ENCODE measurements at places on chromosomes 3 and 15.

GRCh38 chr3:100042166-100042981 is 71.9 kb downstream of the FILIP1L start:
- DNase-seq = no peak

- DNase-seq = no peak
These were observed 13.1 kb upstream of the CORO2B start for GRCh38 chr15:68565726-68566125.

DNA sequence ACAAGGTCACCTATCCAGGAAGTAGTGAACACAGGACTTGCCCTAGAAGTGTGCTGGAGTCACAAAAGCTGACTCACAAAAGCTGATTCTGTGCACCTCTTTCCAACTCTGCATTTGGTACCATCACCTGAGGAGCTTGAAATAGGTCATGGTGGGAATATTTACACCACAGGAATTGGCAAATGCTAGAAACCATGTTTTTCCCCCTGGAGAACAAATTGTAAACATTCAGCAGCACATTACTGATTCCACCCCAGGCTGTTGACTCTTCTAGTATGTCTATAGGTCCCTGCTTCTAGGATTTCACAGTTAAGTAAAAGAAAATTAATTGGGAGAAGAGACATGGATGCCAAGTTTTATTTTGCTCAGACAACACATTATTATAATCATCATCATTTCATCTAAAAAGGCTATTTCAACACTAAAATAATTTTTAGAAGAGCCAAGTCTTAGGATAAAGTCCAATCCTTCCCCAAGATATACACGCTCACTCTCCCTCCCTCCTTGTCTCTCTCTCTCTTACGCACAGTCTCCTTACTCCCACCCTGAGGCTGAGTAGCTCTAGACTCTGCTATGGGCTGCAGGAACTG is 24.7 kb downstream of the CACNA2D2 start:
- no peak for DNase-seq

GRCh38 chr15:30650012-30650929 is 24.3 kb downstream of the ARHGAP11B start:
- DNase-seq = no peak

DNA sequence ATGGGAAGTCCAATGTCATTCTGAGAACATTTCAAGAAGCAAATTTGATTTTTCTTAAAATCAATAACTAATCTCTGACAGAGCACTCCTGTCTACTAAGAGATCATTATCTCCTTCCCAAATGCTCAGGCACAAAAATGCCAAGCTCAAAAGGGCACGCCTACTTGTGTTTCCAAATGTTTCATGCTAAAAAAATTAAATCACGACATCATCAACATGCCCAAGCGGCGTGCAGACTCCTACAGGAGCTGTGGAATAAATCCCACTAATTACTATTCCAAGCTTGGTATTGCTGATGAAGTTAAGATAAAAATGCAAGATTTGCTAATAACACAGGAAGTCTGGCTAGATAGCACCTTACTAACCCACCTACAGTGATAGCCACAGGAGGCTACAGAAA is 140.8 kb downstream of the OSBPL10 start:
- DNase-seq = no peak

DNA sequence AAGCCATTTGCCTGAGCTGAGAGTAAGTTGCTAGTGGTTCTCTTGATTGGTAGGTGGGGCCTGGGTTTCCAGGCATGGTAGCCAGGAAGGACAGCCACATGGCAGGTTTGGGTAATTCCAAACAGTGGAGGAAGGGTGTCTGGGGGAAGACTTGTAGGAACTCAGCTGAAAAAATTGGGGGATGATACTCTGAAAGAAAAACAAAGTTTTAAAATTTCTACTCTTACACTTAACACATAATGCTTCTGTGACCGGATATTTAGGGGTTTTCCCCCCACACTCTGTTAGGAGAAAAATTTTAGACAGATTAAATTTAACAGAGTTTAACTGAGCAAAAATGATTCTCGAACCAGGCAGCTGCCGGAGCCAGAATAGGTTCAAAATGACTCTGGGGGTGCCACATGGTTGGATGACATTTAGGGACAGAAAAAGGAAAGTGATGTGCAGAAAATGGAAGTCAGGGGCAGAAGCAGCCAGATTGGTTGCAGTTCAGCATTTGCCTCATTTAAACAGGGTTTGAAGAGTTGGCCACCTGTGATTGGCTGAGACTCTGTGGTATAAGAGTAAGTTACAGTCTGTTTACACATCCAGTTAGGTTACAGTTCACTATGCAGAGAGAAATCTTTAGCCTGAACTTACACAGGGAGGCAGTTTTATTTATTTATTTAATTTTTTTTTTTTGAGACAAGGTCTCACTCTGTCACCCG is 8.1 kb downstream of the B2M start:
- DNase-seq = no peak

- no peak for DNase-seq
These were observed 61.9 kb downstream of the ANO10 start for GRCh38 chr3:43559961-43560360.

- DNase-seq = no peak
These were observed 17.9 kb downstream of the TMEM40 start for GRCh38 chr3:12741209-12741608.

DNA sequence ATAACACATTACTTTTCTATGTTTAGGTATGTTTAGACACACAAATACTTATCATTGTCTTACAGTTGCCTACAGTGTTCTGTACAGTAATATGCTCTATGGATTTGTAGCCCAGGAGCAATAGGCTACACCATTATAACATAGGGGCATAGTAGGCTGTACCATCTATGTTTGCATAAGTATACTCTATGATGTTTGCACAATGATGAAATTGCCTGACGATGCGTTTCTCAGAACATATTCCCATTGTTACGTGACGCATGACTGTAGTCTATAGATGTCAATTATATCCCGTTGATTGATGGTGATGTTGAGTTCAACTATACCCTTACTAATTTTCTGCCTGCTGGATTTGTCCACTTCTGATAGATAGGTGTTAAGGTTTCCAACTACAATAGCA is 139.4 kb upstream of the PFN2 start:
- DNase-seq = no peak

DNA sequence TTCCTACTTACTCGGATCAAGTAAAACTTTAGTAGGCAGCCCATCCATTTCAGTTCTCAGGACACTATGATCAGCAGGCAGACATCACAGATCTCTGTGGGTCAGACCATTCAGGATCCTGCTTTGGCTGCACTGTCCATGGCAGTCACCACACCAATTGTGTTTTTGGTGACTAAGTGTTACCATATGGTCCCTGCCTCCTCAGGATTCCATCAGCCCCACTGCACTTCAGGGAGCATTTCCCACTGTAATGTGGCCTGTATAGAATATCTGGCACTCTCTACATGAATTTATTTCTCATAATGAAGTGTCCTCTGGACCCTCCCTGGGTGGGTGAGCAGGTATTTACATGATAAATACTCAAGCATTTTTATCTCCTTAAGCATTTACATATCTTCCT is 41.3 kb downstream of the ZNF445 start:
- no peak for DNase-seq

DNA sequence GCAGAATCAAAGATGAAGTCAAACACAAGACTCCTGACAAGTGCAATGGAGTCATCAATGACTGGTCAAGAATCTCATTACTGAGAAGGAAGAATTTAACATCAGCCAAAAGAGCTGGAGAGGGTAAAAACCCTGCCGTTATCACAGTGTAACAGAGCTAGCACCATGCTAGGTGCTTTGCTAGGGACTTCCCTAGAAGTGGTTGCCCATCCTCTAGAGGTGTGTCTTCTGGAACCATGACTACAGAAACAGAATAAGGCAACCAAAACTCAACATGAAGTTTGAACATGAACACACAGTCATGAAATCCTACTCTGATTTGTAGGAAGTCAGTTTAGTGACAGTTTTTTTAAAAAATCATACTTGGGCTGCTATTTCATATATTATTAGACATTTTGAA is 9.5 kb downstream of the ACAD11 start:
- DNase-seq = no peak

DNA sequence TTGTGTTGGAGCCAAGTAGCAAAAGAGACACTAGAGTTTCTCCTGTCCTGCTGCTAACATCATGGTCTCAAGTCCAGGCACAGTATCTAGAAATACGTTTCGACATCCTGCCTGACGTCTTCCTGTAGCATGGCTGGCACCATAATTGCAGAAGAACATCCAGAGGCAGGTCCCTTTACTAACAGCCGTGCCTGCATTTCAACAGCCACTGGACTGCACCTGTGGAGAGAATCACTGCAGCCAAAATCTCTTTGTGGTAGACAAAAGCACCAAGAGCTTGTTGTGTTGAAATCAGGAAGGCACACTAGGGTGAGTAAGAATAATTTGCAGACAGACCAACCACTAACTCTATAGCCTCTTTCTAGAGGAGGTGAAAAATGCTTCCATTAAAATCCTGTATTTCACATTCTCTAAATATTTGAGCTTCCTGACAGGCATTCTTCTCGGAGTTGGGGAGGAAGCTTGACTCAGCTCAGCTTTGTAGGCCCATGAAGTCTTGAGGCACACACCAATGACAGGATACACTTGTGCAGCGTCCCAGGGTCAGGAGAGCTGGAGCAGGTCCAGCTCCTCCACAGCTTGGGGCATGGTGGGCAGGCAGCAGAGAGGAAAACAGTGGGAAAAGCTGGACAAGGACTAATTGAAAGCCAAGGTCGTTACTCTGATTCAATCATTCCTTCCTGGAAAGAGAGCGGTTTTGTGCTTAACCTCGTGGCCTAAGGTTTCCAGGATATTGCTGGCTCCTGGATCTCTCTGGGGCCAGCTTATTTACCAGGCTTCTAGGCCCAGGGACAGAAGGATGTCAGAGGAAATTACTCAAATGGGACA is 244.9 kb downstream of the FAM43A start:
- peak; percentile 68 for DNase-seq

GRCh38 chr3:194497799-194498575 is 11.2 kb upstream of the ATP13A3 start:
- DNase-seq = no peak

DNA sequence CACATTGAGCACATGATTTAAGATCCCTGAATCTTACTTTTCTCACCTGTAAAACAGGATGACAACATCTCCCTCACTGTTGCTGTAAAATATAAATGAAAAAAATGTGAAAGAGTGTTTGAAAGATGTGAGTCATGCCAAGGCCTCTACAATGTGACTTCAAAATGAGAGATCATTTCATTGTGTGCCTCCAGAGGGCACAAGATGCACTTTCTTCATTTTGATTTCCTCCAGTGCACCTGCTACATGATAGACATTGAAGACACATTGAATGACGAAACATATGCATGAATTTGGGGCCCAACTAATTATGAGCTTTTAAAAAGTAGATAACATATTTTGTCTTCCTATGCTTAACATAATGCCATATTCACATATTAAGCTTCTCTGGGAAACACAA is 170.3 kb downstream of the MOBP start:
- DNase-seq = no peak

- peak; percentile 29 for DNase-seq
These were observed 1001.9 kb downstream of the ROBO1 start for GRCh38 chr3:78765671-78766485.

GRCh38 chr3:31341130-31341529 is 191.6 kb upstream of the STT3B start:
- DNase-seq = no peak

- DNase-seq = no peak
These were observed 6.0 kb downstream of the FOXB1 start for GRCh38 chr15:60009980-60010732.

DNA sequence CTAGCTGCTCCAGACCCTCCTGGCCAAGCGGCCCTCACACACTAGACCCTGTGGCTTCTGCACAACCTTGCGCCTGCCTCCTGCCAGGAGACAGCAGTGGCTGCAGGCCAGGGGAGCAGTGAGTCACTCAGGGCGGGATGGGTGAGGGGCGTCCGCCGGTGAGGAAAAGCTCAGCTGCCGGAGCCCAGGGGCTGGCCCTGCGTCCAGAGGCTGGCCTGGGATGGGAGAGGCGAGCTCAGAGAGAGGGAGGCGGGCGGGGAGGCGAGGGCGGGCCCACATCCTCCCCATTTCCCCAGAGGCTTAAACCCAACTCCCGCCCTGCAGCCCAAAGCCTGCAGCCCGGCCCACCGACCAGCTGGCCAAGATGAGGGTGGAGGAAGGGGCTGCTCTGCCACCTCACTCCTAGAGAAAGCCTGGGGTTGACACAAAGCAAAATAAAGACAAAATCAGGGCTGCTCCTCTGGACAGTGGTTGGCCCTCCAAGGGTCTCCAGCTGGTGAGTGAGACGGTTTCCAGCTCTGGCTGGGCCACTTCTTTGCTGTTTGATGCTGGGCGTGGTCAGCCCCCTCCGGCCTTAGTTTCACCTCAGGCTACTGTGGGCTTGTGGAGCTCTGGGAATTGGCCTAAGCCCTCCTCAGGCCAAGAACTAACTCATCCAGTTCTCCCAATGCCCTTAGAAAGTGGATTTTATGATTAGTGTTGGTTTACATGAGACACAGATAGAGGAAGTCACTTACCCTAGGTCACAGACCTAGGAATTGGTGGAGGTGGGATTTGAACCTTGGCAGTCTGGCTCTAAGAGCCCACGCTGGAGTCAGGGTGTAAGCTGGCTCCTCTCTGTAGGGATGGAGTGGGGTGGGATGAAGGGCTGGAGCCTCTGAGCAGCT is 50.6 kb downstream of the IQSEC1 start:
- DNase-seq = peak; percentile 86

GRCh38 chr3:77932926-77933325 is 893.0 kb downstream of the ROBO2 start:
- no peak for DNase-seq

- DNase-seq = no peak
These were observed 135.3 kb downstream of the MEX3B start for GRCh38 chr15:81910355-81911021.

DNA sequence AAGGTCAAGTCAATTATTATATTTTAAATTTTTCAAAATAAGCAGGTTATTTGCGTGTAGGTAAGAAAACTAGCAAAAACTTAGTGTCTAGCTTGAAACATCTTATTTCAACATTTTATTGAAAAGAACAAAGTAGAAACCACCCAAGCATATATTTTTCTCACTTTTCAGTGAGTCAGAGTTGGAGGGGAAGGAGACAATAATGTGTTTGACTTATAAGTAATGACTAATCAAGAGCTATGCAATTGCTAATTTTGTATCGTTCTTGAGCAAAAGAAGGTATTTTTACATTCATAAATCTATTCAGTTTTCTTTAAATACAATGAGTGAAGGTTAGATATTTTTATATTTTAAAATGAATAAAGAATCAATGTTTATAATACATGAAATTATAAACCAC is 54.4 kb upstream of the P2RY1 start:
- DNase-seq = no peak

DNA sequence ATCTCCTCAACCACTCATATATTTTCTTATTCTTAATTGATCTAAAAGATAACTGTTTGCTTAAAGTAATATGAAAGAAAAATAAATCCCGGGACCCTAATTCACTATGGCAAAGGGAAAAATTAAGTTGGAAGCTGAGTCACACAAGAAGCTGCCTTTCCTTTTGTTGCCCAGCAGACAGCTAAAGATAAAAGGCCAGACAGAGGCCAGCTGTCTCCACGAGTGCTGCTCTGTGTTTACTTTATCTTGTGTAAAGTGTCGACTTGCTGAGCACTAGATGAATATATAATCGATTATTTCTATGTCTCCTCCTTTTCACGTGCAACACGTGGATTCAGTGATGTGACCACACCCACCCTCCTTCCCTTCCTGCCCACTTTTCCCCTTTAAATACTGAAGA is 52.8 kb upstream of the NSMCE3 start:
- no peak for DNase-seq

All from muscle of arm (tissue), 14 donors.